Aorta (tissue), 5 donors: ENCODE measurements at places on chromosomes 1 and 21.
A peak's percentile ranks its signal among the peaks of the same experiment; 100 is the strongest.

DNA sequence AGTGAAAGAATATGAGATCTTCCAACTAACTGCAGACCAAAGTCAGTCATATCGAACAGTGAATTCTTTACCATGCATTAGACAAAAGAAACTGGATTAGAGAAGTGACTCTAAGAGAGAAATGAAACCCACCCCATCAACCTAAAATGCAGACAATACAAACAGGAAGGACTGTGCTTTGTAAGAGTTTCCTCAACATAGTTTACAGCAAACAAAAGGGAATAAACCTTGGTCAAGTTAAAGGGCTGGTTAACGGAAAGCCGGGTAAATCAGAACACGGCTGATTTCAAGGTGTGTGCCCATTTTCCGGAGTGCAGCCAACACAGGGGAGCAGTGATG lies 39.2 kb downstream of the SIPA1L2 start:
- no peak for DNase-seq

DNA sequence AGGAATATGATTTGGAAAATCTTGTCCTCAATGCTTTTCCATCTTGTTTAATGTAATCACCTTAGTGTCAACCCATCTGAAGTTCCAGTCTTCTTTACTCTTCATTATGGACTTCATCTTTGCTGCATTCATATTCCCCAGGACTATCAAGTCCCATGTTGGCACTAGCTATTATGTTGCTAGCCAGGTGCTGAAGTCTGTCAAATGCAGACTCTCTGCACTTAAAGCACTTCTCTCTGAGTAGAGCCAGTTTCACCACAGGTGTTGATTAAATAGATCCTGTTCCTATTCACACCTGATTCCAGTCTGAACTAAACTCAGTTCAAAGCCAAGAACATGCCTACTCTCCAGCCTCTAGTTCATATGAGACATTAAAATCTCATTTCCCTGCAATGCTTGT lies 75.0 kb upstream of the PKN2 start:
- DNase-seq, result no peak

GRCh38 chr21:38857152-38857825 lies 51.6 kb downstream of the ETS2 start:
- no peak for DNase-seq

- no peak for DNase-seq
Measured at GRCh38 chr1:63921359-63921758, 147.5 kb downstream of the ROR1 start.

- no peak for DNase-seq
Measured at GRCh38 chr1:77989744-77990143, 10.9 kb upstream of the FUBP1 start.

GRCh38 chr21:19507682-19508260 lies 1104.2 kb upstream of the TMPRSS15 start:
- DNase-seq, result no peak

DNA sequence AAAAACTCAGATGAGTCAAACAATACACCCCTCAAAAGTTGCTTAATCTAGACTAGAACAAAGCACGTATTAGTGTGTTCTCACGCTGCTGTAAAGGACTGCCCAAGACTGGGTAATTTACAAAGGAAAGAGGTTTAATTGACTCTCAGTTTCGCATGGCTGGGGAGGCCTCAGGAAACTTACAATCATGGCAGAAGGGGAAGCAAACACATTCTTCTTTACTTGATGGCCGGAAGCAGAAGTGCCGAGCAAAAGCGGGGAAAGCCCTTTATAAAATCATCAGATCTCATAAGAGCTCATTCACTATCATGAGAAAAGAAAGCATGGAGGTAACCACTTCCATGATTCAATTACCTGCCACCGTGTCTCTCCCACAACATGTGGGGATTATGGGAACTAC lies 10.1 kb downstream of the JAM2 start:
- DNase-seq, result no peak

GRCh38 chr21:42047821-42048613 lies 23.1 kb upstream of the UMODL1 start:
- peak; percentile 93 for DNase-seq

DNA sequence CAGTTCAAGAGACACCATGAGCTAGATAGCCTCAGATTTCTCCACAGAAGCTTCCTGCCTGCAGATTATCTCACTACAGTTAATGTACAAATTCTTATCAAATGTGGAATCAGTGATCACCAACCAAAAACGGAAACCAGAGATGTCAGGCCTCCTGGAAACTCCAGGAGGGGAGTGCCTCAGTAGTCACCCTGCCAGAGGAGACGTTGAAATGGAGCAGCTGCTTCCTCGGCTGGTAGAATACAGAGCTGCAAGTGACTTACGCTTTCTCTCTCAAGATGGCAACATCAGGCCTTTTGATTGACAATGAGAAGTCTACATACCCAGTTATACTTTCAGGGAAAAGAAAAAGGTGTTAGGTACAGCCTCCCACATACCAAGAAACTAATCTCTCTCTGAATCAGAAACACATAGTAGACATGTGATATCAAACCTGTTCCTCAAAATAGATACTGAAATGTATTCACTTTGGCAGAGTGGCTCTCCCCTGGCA lies 52.2 kb downstream of the ACP6 start:
- DNase-seq, result no peak

DNA sequence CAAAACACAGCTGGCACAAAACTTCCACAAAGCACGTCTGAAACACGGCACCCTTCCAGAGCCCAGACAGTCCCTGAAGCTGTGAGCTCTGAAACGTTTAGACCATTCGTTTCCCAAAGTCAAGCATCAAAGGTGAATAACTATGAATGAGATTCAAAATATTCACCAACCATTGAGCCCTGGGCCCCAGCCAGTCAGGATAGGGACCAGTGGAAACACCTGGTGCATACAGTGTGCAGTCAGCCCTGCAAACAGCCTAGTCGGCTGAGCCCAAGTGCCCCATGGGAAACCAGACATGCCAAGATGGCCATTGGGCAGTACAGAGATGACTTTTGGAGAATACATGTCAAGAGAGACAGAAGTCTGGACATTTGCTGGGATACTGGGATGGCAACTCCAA lies 90.4 kb upstream of the EDN2 start:
- DNase-seq, result no peak

- DNase-seq, result no peak
Measured at GRCh38 chr1:200640963-200641401, 20.4 kb upstream of the KIF14 start.

GRCh38 chr1:55927702-55928290 lies 651.6 kb downstream of the PLPP3 start:
- DNase-seq, result no peak

DNA sequence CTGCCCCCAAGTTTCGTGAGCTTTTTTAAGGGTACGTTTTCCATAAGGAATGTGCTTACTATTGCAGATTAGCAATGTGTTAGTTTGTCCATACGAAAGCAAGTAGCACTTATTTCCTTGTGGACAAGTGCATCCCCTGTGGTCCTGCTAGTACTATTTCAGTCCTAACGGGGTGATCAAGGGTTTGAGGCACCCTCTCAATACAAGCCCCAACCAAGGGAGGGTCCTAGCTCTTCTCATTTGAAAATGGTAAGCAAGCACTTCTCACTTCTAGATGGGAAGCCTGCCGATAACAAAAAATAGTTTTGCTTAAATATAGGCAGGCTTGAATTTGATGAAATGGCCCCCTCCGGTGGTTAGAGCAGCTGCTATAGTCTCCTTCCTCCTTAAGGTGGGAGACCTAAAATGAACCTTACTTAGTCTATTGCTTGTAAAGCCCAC lies 64.0 kb upstream of the HMCN1 start:
- no peak for DNase-seq

GRCh38 chr1:53043271-53043670 lies 18.7 kb upstream of the PODN start:
- no peak for DNase-seq

- no peak for DNase-seq
Measured at GRCh38 chr1:151715726-151716404, 738 bp downstream of the CELF3 start.

DNA sequence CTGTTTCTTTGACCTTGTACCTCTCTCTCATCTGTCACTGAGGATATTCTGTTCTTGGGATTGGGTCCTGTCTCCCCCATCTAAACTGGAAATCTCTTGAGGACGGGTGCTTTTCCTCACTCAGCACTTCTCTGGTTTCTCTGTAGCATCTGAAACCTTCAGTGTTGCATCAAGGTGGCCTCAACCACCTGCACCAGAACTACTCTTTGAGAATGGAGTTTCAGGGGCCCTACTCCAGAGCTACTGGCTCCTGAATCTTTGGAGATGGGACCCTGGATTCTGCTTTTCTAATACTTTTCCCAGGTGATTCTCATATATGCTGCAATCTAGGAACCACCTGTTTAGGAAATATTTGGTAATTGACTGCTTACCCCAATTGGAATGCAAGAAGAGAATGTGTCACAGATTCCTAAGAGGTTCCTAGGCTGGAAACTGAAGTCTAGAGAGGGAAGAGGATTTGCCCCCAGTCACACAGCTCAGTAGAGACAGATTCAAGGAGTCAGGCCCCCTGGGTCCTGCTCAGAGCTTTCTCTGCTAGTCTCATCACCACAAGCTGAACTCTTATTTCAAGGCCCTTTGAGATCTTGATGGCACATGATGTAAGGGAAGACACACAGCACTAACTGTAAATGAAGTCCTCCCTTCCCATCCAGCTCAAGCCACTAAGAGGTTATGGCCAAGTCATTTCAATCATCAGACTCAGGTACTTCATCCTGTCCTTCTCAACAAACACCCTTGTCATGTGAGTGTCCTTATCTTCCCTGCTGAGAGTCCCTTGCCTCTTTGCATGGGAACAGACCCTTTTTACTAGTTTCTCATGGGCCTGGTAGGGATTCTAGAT lies 48.7 kb downstream of the EIF2D start:
- DNase-seq, result no peak

GRCh38 chr1:162991444-162991843 lies 77.7 kb upstream of the RGS4 start:
- DNase-seq, result no peak
